G401 (cell line): ENCODE measurements at places on chromosomes 5 and 9. TPM values are rescaled to one million over a fixed set of nuclear protein-coding genes. Genes with fewer than 3 reads are reported as not detected.
A peak's percentile ranks its signal among the peaks of the same experiment; 100 is the strongest.

Gene ANKRD31
- 1.8 and 2.8 TPM in 2 replicates for total RNA-seq

Gene PDE8B
- total RNA-seq = 0.68 and 5.6 TPM in 2 replicates

DNA sequence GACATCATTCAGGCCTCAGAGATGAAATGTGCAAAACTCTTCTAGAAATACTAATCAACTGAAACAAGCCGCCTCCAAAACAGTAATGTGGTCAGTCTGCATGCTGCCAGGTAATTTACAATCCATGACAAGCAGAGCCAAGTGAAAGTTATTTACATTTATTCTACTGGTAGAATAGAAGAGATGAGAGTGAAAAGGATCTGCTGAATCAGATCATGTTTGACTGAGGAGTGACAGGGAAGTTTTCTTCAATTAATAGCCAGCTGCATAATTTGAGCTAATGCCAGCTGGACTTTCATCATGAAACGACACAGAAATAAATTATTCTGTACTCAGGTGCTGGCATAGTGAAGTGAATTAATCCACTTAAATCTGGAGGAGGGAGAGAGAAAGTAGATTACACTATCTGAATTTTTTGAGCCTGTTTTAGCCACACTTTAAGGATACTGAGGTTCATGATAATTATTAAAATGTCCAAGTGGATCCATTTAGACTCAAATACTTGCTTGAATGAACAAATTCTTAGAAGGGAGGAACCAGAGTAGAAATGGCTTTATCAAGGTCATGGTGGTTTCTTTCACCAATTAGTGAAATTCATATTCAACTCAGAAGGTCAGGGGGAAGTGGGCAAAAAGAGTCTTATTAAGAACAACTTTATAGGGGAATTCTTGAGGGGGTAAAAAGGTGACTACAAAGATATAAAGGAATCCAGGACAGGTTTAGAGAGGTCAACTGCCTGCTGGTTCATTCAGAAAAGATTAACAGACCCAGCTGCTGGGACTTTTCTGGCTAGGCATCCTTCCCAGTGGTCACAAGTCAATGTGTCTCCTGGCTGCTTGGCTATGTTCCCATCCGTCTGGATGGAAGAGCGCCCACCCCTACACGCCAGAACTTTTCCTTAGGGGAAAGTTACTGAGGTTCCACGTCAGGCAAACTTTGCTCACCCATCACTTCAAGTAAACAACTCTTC, 350.4 kb downstream of the PDE4D start:
- DNase-seq = peak; percentile 12

DNA sequence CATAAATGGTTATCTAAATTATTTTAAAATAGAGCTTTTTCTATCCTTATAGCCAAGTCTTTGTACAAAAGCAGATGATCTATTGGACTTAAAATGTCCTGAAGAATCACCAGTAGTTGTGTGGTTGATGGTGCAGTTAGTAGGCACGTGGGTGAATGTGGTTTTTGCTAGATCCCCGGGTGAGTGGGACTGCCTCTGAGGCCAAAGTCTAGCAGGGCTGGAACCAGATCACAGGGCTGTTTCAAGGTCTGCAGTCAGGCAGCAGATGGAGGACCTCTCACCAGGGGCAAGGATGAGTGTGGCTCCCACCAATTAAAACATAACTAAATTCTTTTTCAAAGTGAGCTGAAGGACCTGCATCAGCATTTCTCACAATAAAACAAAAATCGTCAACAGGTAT, 604.7 kb upstream of the FTMT start:
- no peak for DNase-seq

Gene GFPT2
- 1.2 and 2.4 TPM in 2 replicates for total RNA-seq

- DNase-seq = no peak
Measured at GRCh38 chr5:17878541-17878940, 244.3 kb downstream of the TAF11L14 start.

DNA sequence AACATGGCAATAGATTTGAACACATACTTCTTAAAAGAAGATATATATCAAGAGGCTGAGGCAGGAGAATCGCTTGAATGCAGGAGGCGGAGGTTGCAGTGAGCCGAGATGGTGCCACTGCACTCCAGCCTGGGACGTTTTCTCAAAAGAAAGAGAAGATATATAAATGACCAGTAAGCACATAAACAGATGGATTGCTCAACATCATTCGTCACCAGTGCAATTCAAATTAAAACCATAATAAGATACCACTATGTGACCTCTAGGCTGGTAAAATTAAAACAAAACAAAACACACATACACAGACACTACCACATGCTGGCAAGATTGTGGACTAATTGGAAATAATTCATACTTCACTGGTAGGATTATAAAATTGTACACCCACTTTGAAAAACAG, 5.3 kb upstream of the TXN start:
- no peak for DNase-seq

- DNase-seq = no peak
Measured at GRCh38 chr9:84862308-84862707, 192.8 kb downstream of the NTRK2 start.
